ENCODE measurements at places on chromosomes 13 and 19. TPM values are rescaled to one million over a fixed set of nuclear protein-coding genes. Genes with fewer than 3 reads are reported as not detected.

GADD45B gene
- 19.6 TPM for total RNA-seq

ZNF610 gene
- 2.1 TPM for total RNA-seq

- no peak overlapping the region for H3K27ac ChIP-seq
- no peaks in the 10 kb centered on the region for H3K36me3 ChIP-seq
- H3K27me3 ChIP-seq = no peaks in the 10 kb centered on the region
- H3K4me1 ChIP-seq = peaks cover 7% of the 10 kb centered on the region
- DNase-seq = no peak
These were observed 4.8 kb upstream of the ZNF439 start for GRCh38 chr19:11843722-11844121.

- no peak overlapping the region for H3K4me3 ChIP-seq
- H3K36me3 ChIP-seq = peaks cover 97% of the 10 kb centered on the region
- no peak for DNase-seq
These were observed 7.4 kb downstream of the SLC35E1 start for GRCh38 chr19:16564842-16565241.

- peak overlapping the region; percentile 68 for H3K27ac ChIP-seq
- no peaks in the 10 kb centered on the region for H3K36me3 ChIP-seq
- no peaks in the 10 kb centered on the region for H3K27me3 ChIP-seq
- peak; percentile 42 for DNase-seq
- H3K4me1 ChIP-seq = peaks cover 57% of the 10 kb centered on the region
These were observed 44.9 kb upstream of the USPL1 start for GRCh38 chr13:30572859-30573275.
